Calu3 (cell line): ENCODE measurements at places on chromosomes 7 and 10. TPM values are rescaled to one million over a fixed set of nuclear protein-coding genes. Genes with fewer than 3 reads are reported as not detected.

The LRRD1 gene
- total RNA-seq = not detected in 2 replicates

The CYP2C19 gene
- total RNA-seq = 3.6 and 4.5 TPM in 2 replicates

The EPHA1 gene
- 21.6 and 23.6 TPM in 2 replicates for total RNA-seq

The C10orf143 gene
- 0.50 and 0.78 TPM in 2 replicates for total RNA-seq

The CCDC146 gene
- 4.8 and 8.8 TPM in 2 replicates for total RNA-seq

The TUBAL3 gene
- not detected in 2 replicates for total RNA-seq

The AEBP1 gene
- not detected in 2 replicates for total RNA-seq

The FGFR2 gene
- total RNA-seq = 53.6 and 57.9 TPM in 2 replicates

The PARD3 gene
- total RNA-seq = 57.6 and 62.4 TPM in 2 replicates

The UPK3B gene
- total RNA-seq = 6.0 and 14.6 TPM in 2 replicates

The LEP gene
- not detected in 2 replicates for total RNA-seq

The NRCAM gene
- total RNA-seq = 11.1 and 15.0 TPM in 2 replicates

The DGKB gene
- total RNA-seq = 0.12 TPM in 1 of 2 replicates, not detected in the other

The NUDT13 gene
- total RNA-seq = 0.76 and 0.78 TPM in 2 replicates

The ASZ1 gene
- not detected in 2 replicates for total RNA-seq

The CNPY1 gene
- not detected in 2 replicates for total RNA-seq

The CALHM1 gene
- not detected in 2 replicates for total RNA-seq

The WEE2 gene
- not detected in 2 replicates for total RNA-seq

The SPACDR gene
- 4.5 and 9.1 TPM in 2 replicates for total RNA-seq

The NME8 gene
- total RNA-seq = not detected in 2 replicates

The ABLIM1 gene
- 81.1 and 89.4 TPM in 2 replicates for total RNA-seq

The LBX1 gene
- total RNA-seq = not detected in 2 replicates

The LRMDA gene
- total RNA-seq = 5.5 and 7.6 TPM in 2 replicates

The FAM237B gene
- not detected in 2 replicates for total RNA-seq
